Right ventricle myocardium inferior (tissue), 1 donor: ENCODE measurements at places on chromosomes 11 and 22. TPM values are rescaled to one million over a fixed set of nuclear protein-coding genes. Genes with fewer than 3 reads are reported as not detected.

MMP12 gene
- total RNA-seq = not detected

RIC3 gene
- 11.7 TPM for total RNA-seq

RAB36 gene
- total RNA-seq = 0.54 TPM

CSF2RB gene
- total RNA-seq = 3.1 TPM

NECTIN1 gene
- 20.0 TPM for total RNA-seq

SPDYC gene
- total RNA-seq = not detected

CHRNA10 gene
- 1.2 TPM for total RNA-seq

NOL12 gene
- total RNA-seq = 14.1 TPM

ZP1 gene
- 0.14 TPM for total RNA-seq

IFTAP gene
- total RNA-seq = 39.7 TPM

CTR9 gene
- 20.6 TPM for total RNA-seq

OR5P2 gene
- not detected for total RNA-seq

TBC1D22A gene
- total RNA-seq = 14.6 TPM

KREMEN1 gene
- 48.8 TPM for total RNA-seq

KRTAP5-8 gene
- total RNA-seq = not detected

GRAP2 gene
- total RNA-seq = 3.5 TPM

LINC01488 gene
- 0.08 TPM for total RNA-seq

MYBPC3 gene
- 2,397 TPM for total RNA-seq

INSC gene
- total RNA-seq = 0.51 TPM

E2F8 gene
- total RNA-seq = 1.7 TPM

MFRP gene
- total RNA-seq = not detected

SEZ6L gene
- total RNA-seq = 0.08 TPM

RPL27A gene
- total RNA-seq = 679 TPM

SPI1 gene
- 14.6 TPM for total RNA-seq

ADM gene
- 14.1 TPM for total RNA-seq

OR52I1 gene
- total RNA-seq = not detected
